Stimulated activated memory B cell treated with anti-CD40 and anti-IgM and Interleukin-4, amounts not matched to agents 10 μg/mL and 1 μg/mL and 100 μg/mL, for 72 hours (primary cell): ENCODE measurements at places on chromosomes 7 and 10.

DNA sequence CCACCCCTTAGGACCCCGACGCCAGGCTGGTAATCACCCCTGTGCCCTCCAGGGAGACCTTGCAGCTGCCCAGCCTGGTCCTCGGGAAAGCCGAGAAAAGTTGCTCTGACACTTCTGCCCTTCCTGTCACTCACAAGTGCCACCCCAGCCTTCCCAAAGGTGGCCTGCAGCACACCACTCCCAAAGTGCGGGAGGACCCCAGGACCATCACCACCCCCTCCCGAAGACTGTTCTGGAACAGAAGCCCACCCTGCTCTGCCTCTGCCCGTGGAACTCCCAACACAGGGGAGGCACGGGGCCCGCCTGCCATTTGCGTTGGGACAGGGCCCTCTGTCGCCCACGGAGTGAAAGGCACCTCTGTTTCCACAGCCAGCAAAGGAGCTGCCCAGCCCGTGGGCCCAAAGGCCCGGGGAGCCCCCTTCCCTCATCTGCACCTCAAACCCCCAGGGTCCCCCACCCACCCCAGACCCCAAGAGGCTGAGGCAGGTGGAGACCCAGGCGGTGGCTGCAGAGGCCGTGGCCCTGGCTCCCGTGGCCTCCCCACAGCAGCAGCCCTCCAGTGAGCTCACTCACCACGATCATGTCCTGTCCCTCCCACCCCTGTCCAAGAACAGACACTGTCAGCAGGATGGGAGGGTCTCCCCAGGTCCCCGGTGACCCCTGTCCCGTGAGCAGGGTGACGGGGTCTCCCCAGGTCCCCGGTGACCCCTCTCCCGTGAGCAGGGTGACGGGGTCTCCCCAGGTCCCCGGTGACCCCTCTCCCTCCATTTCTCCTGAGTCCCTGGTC is 47.8 kb upstream of the PPP2R2D start:
- ATAC-seq = peak; percentile 42
- peaks cover 31% of the 10 kb centered on the region for H3K27me3 ChIP-seq
- no peaks in the 10 kb centered on the region for H3K36me3 ChIP-seq

GRCh38 chr10:67575532-67575931 is 120.5 kb downstream of the CTNNA3 start:
- H3K4me1 ChIP-seq = no peaks in the 10 kb centered on the region
- H3K27ac ChIP-seq = no peak overlapping the region
- H3K27me3 ChIP-seq = no peaks in the 10 kb centered on the region
- no peaks in the 10 kb centered on the region for H3K36me3 ChIP-seq
- no peak overlapping the region for H3K4me3 ChIP-seq

DNA sequence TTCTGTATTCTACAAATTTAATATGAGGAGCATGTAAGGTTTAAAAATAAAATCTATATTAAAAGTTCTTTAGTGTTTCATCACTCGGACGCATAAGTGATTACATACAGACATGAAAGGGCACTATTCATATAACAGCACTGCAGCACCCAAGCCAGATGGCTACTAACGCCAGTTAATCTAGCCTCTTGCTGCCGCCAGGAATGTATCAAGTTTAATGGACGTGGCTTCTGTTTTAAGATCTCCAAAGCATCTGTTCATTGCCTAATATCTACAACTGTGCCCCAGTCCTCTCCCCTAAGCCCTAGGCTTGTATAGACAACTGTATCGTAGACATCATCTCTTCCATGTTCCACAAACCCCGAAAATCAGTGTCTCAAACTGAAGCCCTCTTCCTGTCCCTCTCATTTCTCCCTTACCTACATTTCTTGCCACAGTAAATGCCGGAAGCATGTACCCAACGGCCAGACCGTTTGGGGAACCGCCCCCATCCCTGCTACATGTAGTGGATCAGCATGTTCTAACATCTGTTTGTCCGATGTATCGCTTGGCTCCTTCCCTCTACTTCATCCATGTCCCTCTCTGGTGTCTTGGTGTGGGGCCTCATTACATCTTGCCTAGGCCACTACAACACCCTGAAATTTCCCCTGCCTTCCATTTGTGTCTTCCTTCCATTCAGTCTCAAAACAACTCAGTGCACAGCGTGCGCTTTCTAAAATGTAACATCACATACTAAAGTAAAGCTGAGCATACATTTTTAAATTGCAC is 147.5 kb upstream of the RSU1 start:
- H3K36me3 ChIP-seq = no peaks in the 10 kb centered on the region
- no peak for ATAC-seq
- H3K27ac ChIP-seq = no peak overlapping the region
- H3K4me1 ChIP-seq = no peaks in the 10 kb centered on the region
- H3K4me3 ChIP-seq = no peak overlapping the region

DNA sequence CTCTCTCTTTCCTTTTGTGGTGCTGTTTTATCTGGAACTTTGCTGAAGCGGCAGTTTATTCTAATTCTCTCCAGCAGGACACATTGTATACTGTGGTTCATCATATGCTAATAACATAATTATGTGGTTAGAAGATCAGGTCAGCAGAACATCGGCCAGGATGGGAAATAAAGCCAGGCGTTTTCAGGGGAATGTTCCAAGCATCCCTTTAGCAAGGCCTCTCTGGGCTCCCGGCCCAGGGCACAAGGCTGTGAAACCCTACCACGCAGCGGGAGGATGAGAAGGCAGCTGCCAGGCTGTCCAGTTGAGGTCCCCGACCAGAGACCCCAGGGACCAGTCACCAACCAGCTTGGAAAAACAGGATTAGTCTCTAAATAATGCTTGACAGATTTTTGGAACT is 112.2 kb upstream of the GALNT17 start:
- no peak for ATAC-seq
- H3K36me3 ChIP-seq = no peaks in the 10 kb centered on the region
- no peak overlapping the region for H3K27ac ChIP-seq
- H3K4me1 ChIP-seq = no peaks in the 10 kb centered on the region
- no peaks in the 10 kb centered on the region for H3K27me3 ChIP-seq

GRCh38 chr10:86347856-86348255 is 18.7 kb downstream of the GRID1 start:
- H3K36me3 ChIP-seq = no peaks in the 10 kb centered on the region
- no peak overlapping the region for H3K4me3 ChIP-seq
- H3K27ac ChIP-seq = no peak overlapping the region
- peaks cover 8% of the 10 kb centered on the region for H3K27me3 ChIP-seq

DNA sequence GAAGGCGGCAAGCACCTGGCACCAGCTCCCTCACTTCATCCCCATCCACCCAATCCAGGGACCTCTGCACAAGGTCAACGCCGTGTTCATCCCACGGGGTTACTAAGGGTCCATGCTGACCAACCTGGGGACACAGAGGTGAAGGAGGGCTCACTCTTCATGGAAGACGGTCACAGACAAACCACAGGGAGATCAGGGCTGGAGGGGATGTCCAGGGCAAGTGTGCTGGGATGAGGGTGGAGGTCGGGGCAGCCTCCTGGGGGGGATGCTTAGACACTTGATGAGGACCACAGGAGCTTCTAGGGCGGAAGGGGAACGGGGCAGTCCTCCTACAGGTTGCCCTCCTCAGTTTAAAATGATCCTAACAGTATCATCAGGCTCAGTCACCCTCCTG is 46.7 kb downstream of the FAM53B start:
- H3K4me3 ChIP-seq = peak overlapping the region; percentile 67
- H3K4me1 ChIP-seq = peaks cover 98% of the 10 kb centered on the region
- H3K27me3 ChIP-seq = no peaks in the 10 kb centered on the region
- ATAC-seq = no peak
- H3K36me3 ChIP-seq = peaks cover 32% of the 10 kb centered on the region
- peak overlapping the region; percentile 100 for H3K27ac ChIP-seq

GRCh38 chr10:92111336-92111939 is 179.4 kb downstream of the CPEB3 start:
- H3K36me3 ChIP-seq = peaks cover 10% of the 10 kb centered on the region
- no peak overlapping the region for H3K27ac ChIP-seq
- peaks cover 7% of the 10 kb centered on the region for H3K4me1 ChIP-seq
- H3K4me3 ChIP-seq = no peak overlapping the region

- no peak overlapping the region for H3K27ac ChIP-seq
- H3K36me3 ChIP-seq = no peaks in the 10 kb centered on the region
- ATAC-seq = no peak
- peaks cover 26% of the 10 kb centered on the region for H3K27me3 ChIP-seq
Measured at GRCh38 chr7:29866490-29866930, 60.2 kb downstream of the WIPF3 start.

- no peak overlapping the region for H3K27ac ChIP-seq
- peak; percentile 49 for ATAC-seq
- no peaks in the 10 kb centered on the region for H3K36me3 ChIP-seq
- H3K27me3 ChIP-seq = peaks cover 9% of the 10 kb centered on the region
Measured at GRCh38 chr7:112707655-112708054, 82.5 kb downstream of the TMEM168 start.

DNA sequence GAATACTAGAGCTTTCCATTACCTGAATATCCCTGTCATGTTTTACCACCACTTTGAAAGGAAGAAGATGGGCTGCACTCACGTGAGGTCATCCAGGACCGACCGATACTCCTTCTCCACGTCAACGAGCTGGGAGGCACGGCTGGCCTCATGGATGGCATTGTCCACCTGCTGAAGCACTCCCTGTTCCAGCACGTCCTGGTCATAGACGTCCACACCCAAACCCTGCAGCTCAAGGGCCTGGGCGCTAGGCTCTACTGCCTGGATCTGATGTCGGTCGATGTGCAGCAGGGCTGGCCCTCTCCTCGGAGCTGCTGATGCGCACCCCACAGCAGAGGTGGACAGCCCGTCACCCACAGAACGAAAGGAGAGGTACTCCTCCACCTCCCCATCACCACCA is 6.5 kb downstream of the ERCC6 start:
- peaks cover 63% of the 10 kb centered on the region for H3K36me3 ChIP-seq
- no peak overlapping the region for H3K4me3 ChIP-seq

- no peaks in the 10 kb centered on the region for H3K27me3 ChIP-seq
- no peak overlapping the region for H3K4me3 ChIP-seq
- no peaks in the 10 kb centered on the region for H3K4me1 ChIP-seq
- ATAC-seq = no peak
- no peaks in the 10 kb centered on the region for H3K36me3 ChIP-seq
- H3K27ac ChIP-seq = no peak overlapping the region
Measured at GRCh38 chr7:41045556-41046123, 657.2 kb downstream of the INHBA start.

DNA sequence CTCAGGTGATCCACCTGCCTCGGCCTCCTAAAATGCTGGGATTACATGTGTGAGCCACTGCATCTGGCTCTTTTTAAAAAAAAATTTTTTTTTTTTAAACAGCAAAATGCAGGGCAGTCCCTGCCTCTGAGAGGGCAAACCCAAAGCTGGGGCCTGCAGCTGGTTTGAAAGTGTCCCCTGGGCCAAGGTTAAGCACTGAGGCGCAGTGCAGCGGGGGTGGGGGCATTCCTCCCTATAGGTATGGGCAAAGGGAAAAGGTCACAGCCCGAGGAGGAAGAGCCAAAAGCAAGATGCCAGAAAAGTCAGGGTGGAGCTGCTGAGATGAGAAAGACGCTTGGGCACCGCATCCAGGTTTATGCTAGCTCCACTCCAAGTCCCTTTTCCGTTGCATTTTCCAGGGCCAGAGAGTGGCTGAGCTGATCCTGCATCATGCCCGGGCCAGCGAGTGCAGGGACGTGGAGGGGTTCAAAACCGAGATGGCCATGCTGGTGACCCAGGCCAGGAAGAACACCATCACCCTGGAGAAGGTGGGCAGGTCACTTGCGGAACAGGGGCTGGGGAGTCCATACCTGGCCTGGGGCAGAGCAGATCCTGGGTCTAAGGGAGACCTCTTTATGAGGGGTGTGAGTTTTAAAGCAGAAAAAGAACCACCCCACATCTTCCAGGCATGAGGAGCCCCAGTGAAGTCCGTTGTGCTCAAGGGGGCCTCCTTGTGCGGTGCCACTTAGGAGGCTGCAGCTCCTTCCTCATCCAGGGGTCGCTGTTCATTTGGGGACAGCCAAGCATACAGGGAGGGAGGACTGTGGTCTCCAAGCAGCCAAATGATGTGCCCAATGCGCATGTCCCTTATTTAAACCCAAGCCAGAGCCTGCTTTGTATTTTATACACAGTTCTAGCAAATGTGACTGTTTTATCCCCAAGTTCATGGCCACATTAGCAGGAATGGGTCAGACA is 7.0 kb upstream of the NDUFB2 start:
- H3K4me1 ChIP-seq = no peaks in the 10 kb centered on the region
- H3K36me3 ChIP-seq = peaks cover 48% of the 10 kb centered on the region
- H3K27me3 ChIP-seq = no peaks in the 10 kb centered on the region
- peak overlapping the region; percentile 27 for H3K27ac ChIP-seq

DNA sequence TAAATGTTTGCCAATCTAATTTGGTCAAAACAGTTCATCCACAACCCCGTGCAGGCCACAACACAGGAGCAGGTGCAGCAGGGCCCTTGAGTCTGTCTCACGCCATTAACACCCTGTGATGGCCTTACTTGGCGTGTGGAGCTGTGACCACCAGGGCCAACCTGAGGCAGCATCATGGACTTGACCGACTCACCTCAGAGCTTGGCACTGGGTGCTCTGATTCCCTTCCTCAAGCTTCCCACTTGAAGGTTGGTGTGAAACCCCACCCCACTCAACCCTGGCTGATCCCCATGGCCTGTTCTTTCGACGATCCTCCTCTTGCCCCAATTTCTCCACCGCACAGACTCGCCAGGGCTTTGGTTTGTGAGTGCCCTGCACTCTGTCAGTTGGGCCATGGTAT is 623.1 kb downstream of the PTPRN2 start:
- H3K27me3 ChIP-seq = no peaks in the 10 kb centered on the region
- H3K36me3 ChIP-seq = no peaks in the 10 kb centered on the region
- ATAC-seq = no peak
- no peaks in the 10 kb centered on the region for H3K4me1 ChIP-seq
- no peak overlapping the region for H3K27ac ChIP-seq

- no peak overlapping the region for H3K4me3 ChIP-seq
- H3K36me3 ChIP-seq = no peaks in the 10 kb centered on the region
- no peak for ATAC-seq
- H3K4me1 ChIP-seq = no peaks in the 10 kb centered on the region
Measured at GRCh38 chr10:5531558-5532306, 7.0 kb downstream of the CALML3 start.

DNA sequence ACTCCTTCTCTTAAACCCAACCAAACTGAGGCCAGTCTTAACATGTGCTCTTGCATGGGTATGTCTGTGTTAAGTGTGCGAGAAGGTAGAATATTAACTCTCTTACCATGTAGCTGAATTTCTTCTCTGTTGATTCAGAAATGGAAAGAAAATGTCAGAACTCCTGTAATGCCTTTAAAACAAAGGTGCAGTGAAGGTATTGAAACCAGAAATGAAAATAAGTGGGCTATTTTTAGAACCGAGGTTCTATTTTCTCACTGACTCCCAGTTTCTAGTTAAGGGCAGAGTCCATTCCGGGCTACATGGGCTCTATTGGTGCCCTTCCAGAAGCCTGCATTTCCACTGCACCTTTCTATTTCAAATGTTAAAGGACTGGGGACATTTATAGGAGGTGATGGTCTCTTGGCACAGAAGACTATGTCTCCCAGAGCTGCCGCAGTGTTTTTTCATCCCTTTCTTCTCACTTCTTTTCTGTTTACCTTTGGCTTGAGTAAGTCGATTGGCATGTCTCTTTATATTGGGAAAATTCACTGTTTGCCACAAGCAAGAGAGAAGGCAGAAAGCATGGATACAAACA is 174.9 kb downstream of the LRMDA start:
- H3K36me3 ChIP-seq = no peaks in the 10 kb centered on the region
- no peaks in the 10 kb centered on the region for H3K4me1 ChIP-seq
- no peaks in the 10 kb centered on the region for H3K27me3 ChIP-seq
- H3K27ac ChIP-seq = no peak overlapping the region
- ATAC-seq = no peak
